ENCODE measurements at places on chromosomes 6 and 20.

DNA sequence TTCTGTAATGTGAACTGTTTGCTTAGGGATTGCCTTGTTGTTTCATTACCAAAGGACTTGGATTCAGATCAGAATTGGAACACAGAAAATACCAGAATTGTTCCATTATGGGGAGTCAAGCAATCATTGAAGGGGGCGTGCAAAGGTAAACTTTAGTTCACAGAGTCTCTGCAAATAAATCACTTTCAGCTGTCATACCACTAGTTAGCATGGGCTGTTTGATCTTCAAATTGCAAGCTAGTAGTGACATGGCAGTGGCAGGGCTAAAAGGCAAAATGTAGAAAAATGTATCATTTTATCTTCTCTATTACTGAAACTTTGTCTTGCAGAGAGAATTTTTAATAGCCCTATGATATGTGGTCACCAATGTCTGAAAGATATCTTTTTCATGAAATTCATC lies 483.2 kb upstream of the NRSN1 start:
- DNase-seq = no peak

DNA sequence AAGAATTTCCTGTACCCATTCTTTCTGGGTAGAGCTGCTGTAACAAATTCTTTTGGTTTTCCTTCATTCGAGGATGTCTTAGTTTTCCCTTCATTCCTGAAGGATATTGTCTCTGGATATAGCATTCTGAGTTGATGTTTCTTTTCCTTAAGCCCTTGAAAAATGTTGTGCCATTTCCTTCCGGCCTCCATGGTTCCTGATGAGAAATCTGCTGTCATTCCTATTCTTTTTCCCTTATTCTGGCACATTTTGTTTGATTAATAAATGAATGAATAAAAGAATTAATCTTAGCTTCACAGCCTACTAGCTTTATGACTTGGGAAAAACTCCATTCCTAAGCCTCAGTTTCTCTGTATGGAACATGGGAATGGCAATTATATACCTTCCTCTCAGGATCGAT lies 173.1 kb downstream of the EYA2 start:
- DNase-seq = no peak

GRCh38 chr6:7566107-7566506 lies 23.9 kb upstream of the SNRNP48 start:
- DNase-seq = no peak

DNA sequence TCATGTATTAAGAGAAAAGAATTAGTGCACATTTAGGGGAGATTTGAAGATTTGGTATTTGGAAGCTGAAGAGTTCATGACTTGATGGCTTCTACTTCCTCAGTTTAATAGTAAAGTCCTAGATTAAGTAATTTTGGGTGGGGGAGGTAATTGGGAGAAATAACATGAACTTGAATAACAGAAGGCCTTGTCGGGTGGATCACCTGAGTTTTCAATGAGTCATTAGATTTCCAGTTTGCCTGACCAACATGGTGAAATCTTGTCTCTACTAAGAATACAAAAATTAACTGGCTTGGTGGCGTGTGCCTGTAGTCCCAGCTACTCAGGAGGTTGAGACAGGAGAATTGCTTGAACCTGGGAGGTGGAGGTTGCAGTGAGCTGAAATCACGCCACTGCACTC lies 181.0 kb downstream of the GJA1 start:
- no peak for DNase-seq

- no peak for DNase-seq
Observed at GRCh38 chr20:37808233-37809070, 94.5 kb upstream of the VSTM2L start.

DNA sequence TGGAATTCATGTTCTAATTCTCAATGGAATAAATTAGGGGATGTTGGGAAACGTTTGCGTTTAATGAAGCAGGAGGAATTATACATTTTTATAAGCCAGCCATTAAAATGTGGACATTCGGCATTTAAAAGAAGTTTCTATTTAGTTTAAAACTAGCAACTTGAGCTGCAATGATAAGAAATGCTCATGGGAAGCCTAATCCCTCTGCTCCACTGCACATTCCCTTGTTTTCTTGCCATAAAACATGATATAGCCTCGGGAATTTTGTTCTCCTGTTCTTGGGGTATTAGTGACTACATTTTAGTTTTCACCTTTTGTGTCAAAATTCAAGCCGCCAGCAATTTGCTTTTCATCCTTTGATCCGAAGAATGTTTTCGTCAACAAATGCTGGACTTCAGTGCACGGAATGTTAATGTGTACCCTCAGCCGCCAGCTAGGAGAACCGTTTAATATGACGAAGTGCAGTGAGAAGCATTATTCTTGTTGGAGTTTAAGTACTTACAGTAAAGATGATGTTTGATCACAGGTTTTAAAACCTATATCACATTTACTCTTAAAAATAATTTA lies 137.9 kb downstream of the HIVEP1 start:
- DNase-seq = no peak

- DNase-seq = no peak
Observed at GRCh38 chr6:169200893-169201514, 52.6 kb downstream of the THBS2 start.

- no peak for DNase-seq
Observed at GRCh38 chr6:43091436-43091991, 15.4 kb downstream of the PTK7 start.

- DNase-seq = no peak
Observed at GRCh38 chr6:7058250-7058923, 49.4 kb upstream of the RREB1 start.

DNA sequence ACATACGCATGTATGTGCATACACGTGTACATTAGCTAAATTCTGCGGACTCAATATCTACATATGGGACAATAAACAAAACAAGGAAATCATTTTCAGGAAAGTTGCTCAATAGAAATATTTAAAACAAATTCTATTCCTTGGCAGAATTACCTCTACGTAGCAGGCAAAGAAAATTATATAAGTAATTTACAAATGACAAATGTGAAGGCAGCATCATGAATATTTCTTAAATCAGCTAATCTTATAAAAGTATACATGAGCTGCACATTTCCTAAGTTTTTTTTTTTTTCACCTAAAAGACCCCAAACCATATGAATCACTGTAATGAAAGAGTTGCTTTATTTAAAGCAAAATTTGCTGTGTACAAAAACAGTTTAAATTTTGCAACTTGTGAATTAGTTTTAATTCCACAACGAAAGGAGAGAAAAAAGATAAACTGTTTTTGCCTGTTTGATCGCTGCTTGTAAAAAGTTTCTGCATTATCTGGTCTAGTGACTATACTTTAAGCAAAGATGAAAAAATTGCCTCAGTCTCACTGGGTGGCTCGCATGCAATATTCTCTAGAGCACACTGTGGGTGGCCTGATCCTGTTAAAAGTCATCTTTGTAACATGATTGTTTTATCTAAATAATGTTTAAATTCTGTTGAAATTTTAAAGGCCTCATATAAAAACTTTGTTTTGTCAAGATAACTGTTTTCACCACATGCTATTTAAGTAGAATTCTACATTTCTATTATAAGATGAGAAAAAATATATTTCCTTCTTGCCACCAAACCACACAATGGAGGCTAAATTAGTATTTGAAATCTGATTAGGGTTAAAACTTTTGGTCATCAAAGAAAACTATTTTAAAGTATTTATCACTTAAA lies 57.1 kb downstream of the HUS1B start:
- no peak for DNase-seq

DNA sequence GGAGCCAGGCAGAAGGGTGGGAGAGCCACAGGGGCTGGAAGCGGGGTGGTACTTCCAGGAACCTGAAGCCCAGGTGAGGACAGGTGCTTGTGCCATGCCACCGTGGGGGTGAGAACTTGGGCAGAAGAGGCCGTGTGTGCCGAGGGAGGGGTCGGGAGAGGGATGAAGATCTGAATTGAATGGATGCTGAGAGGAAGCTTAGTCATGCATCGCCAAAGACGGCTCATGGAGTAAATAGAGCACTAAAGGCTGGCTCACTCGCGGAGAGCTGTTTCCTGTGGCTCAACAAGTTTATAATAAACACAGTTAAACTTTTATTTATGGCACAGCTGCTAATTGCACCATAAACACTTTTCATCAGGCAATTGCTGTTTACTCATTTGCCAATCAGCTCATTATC lies 21.7 kb upstream of the MYT1 start:
- no peak for DNase-seq

DNA sequence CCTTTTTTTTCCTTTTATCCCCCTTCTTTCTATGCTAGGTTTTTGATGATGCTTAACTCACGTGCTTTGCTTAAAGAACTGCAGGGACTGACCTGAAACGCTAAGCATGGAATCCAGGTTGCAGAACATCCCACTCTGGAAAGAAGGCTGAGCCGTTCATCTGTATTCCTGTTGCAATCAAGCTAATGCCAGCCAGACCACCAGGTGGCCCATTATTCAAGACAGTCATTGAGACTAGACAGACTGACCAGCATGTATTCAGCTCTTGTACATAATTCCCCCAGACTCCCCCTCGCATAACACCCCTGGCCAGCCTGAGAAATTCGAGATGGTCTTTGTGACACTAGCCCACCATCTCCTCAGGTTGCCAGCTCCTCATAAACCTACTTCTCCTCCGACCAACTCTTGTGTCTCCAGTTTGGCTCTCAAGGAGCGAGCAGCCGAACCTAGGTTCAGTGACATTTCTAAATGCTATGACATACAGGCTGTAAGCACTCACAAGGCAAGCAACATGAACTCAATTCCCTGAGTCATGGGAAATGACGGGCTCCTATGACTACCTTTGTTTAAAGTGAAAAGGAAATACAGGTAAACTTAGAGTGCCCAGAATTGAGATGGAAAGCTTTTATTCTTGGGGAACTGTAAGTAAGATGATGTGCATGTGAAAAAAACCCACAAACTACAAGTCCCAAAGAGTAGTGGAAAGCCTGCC lies 309.3 kb upstream of the CDYL start:
- no peak for DNase-seq

DNA sequence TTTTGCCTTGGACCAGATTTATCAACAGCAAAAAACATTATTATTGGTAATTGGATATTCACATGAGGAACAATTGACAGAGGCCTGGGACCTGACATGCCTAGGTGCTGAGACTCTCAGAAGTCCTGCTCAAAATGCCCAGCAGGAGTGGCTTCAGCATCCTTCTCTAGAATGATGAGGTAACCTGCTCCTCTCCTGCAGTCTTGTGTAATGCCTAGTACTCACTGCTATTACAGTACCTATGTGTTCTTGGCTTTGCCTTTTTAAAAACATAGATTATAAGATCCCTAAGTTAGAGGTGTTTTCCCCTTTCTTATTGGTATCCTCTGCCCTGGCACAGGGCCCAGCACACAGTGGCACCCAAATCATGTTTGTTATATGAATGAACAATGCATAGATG lies 230.9 kb downstream of the PKHD1 start:
- DNase-seq = no peak

- no peak for DNase-seq
Observed at GRCh38 chr6:105324386-105324950, 78.4 kb downstream of the PREP start.

DNA sequence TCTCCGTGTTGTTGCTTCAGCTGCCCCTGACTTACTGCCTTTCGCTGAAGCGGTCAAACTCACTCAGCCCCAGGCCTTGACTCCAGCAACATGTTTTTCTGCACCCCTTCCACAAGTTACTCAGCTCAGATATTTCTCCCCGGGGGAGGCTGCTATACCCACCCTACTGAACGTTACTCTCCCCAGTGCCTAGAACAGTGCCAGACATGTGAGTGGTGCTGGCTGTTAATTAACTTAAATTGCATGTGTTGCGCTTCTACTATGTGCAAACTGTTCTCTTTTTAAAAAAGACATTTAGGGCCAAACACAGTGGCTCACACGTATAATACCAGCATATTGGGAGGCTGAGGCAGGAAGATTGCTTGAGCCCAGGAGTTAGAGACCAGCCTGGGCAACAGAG lies 41.2 kb upstream of the DOK5 start:
- no peak for DNase-seq

DNA sequence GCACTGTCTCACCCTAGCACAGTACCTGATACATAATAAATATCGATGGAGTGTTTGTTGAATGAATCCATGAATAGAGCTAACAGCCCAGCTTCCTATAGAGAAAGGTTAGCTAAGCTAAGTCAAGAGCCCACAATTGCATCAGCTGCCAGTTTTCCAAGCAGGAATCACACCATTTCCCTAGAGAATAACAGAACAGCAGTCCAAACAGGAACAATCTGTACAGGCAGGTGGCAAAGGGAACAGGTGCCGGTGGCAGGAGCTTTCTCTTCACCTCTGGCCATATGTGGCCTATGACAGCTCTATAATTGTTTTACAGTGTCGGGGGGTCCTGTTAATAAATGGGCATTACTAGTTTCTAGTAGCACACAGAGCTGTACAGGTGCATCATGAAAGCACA lies 38.8 kb downstream of the ISM1 start:
- no peak for DNase-seq

DNA sequence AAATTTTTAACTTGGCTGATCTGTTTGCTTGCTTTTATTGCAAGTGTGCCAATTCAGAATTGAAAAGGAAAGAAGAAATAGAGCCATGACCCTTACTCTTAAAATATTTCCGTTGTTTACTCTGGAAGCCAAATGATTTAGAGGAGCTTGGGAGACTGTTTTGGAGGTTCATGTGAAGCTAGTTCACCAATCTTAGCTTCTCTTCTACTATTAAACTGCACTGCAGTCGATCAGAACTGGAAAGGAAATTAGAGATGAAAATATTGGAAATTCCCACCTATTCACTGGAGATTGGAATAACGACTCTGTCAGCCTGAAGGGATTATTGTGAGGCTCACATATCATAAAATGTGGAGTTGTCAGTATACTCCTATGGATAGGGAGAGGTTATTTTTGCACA lies 81.8 kb downstream of the MLIP start:
- no peak for DNase-seq

DNA sequence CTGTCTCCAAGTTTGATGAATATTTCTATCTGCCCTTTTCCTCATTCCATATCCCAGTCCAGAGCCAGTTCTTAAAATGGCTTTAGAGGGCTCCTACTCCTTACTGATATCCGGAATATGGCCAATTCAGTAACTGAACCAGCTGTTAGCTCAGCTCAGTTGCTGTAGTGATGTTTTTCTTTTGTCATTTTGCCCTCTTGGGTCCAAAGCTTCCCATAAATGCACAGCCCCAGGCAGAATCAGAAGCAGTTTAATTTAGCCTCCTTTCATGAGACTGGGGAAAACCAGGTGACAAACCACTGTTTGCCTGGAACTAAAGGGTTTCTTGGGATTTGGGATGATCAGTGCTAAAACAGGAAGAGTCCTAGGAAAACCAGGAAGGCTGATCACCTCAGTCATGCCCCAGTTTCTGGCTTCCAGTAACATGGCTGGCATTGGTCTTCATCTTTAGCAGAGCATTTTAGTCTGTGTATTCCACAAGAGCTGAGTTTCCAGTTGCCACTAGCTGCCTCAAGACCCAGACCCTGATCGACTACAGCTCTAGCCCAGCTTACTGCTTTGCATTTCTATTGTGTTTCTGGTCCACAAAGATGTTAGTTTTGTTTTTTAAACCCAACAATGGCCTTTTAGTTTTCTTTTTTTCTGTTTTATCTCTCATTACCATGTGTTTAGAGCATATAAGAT lies 40.6 kb upstream of the REV3L start:
- DNase-seq = no peak
